ENCODE measurements at places on chromosomes 1 and 21.

DNA sequence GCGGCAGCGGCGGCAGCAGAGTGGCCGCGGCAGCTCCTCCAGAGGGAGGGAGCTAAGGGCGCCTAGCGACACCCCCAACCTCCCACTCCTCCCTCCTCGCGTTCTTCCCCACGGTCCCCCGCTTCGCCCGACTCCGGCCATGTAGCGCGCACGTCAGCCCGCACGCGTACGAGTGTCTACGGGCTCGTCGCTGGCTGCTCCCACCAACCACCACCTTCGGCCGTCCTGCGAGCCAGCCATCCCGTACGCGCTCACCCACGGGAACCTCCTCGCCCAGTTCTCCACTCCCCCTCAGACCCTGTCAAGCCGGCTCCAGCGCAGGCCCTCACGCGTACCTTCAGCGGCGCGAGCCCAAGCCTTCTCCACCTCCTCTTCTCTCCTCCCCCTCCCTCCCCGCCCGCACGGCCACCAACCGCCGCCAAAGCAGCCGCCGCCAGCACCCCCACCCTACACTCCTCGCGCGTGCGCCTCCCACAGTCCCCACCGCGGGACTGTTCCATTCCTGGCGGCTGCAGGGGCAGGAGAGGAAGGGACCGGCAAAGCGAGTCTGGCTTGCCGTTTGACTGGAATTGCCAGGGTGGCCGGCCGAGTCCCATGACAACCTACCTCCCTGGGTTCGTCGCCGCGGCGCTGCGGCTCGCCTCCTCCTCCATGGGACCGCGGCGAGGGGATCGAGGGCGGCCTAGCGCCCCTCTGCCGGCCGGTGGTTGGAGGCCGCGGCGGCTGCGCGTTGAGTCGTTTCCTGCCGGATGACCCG lies at the start of gene YY1AP1:
YY1AP1 (minus strand) TSS at position 451 of the 757 bp plus-strand sequence. CDS start 8,338 bp downstream, outside the sequence.
- peak; percentile 93 for DNase-seq

DNA sequence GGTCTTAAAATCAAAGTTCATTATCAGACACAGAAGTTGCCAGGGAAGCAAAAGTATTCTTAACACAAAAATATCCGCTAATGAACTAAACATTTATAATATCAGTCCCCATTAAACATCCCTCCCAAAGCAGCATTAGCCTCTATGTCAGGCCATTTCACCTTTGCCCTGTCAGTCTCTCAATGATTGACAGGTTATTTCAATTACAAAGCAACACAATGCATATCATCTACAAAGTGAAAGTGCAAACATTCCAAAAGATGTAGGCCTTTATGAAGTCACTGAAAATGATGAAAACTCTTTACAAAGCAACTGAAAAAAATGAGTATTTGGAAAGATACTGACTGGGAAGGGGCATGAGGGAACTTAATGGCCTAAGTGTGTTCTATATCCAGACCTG lies 14.1 kb downstream of the ENAH start:
- DNase-seq: no peak

DNA sequence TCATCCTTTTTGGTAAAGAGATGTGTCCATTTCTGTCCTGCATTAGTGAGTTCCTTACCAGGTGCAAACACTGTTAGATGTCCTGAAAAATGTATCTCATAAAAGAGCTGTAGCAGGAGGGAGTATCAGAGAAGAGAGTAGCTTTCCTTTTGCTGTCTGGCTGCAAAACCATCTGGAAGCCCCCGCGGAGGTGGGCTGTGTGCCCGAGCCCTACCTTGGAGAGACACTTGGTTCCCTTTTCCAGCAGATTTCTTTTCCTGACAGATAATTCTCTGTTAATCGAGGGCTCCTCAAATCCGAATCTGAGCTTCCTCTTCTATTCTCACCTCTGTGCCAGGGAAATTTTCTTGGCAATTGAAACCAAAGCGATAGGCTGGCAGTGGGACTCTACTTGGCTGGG lies 53.0 kb downstream of the KIF26B start:
- DNase-seq: no peak

- no peak for DNase-seq
Measured at GRCh38 chr1:196877964-196878363, 9.9 kb upstream of the CFHR4 start.

DNA sequence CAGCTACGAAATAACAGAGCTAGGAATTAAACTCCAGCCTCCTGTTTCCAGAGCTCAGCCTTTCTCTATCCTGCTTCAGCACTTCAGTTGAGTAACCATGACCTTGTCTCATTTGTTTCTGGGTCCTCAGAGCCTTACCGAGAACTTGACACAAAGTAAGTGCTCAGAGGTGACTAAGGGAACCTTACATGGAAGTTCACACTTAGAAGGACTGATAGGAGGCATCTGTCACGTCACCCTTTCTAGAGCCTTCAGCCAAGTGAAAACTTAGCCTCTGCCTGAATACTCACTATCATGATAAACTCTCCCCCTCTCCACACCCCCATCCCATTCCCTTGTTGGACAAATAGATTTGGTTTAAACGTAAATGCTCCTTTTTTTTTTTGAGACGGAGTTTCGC lies 9.8 kb upstream of the LUZP1 start:
- DNase-seq: no peak
